ENCODE measurements at places on chromosomes 4 and X. TPM values are rescaled to one million over a fixed set of nuclear protein-coding genes. Genes with fewer than 3 reads are reported as not detected.

The NPFFR2 gene
- 2.1 TPM for total RNA-seq

The GAGE2A gene
- total RNA-seq, result not detected

The ETNPPL gene
- 86.2 TPM for total RNA-seq

- H3K4me3 ChIP-seq, result no peak overlapping the region
Observed at GRCh38 chr4:13218326-13218958, 265.7 kb downstream of the RAB28 start.

DNA sequence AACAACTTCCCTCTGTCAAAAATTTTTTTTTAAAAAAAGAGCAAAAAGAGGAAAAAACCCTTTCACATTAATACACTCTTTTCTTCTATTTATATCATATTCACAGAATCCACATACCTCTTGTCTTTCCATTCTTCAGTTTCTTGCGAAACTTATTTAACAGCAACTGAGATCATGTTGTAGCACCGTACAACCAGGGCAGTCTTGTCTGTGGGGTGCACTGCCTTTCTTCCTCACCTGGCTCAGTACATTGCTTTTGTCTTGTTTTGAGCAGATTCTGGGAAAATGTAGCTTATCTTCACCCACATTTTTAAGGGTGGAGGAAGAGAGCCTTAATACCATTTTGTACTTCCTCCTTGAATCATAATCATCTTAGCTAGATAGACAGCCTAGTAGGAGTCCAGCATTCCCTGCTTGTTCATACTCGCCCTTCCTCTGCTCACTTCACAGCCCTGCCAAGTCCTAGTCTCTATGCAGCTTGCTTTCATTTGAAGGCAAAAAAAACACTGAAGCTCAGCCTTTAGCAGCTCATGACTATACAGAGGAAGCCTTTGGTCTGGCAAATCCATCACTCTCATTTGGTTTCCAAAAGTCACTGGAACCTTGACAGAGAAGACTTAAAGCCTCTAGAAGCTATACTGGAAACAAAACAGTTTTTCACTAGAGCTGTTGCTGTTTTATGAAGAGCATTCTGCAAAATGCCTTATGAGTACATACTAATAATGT lies 140.6 kb upstream of the BANK1 start:
- no peak for DNase-seq
- no peaks in the 10 kb centered on the region for H3K27me3 ChIP-seq
- H3K4me3 ChIP-seq, result no peak overlapping the region
- peak overlapping the region; percentile 52 for H3K27ac ChIP-seq

GRCh38 chrX:97538745-97539144 lies 655.0 kb downstream of the RPA4 start:
- H3K36me3 ChIP-seq, result no peaks in the 10 kb centered on the region
- H3K4me1 ChIP-seq, result no peaks in the 10 kb centered on the region
- DNase-seq, result no peak
- H3K27me3 ChIP-seq, result no peaks in the 10 kb centered on the region
- no peak overlapping the region for H3K27ac ChIP-seq

Data from type B pancreatic cell (in vitro differentiated cells).